ENCODE measurements at places on chromosomes 1 and 21. TPM values are rescaled to one million over a fixed set of nuclear protein-coding genes. Genes with fewer than 3 reads are reported as not detected.

GJB4 gene
- total RNA-seq: not detected

MCOLN3 gene
- total RNA-seq: 2.6 TPM

ICOSLG gene
- 1.2 TPM for total RNA-seq

MMEL1 gene
- total RNA-seq: 2.0 TPM

CRB1 gene
- 0.73 TPM for total RNA-seq

TDRD5 gene
- total RNA-seq: 0.45 TPM

CLCNKB gene
- 0.92 TPM for total RNA-seq

RAD54L gene
- 2.3 TPM for total RNA-seq

DPT gene
- total RNA-seq: 86.7 TPM

RNF223 gene
- total RNA-seq: not detected

ORC1 gene
- total RNA-seq: 14.6 TPM

PDC gene
- not detected for total RNA-seq

TSSK3 gene
- total RNA-seq: 0.92 TPM

GNAT2 gene
- total RNA-seq: not detected

RNU1-4 gene
- under 0.01 TPM for total RNA-seq

FALEC gene
- total RNA-seq: not detected

CYP4B1 gene
- total RNA-seq: 5.3 TPM

DENND2D gene
- total RNA-seq: 24.6 TPM

COL9A2 gene
- total RNA-seq: 79.0 TPM

S100A7 gene
- not detected for total RNA-seq

VWA5B1 gene
- total RNA-seq: not detected

ANKRD35 gene
- total RNA-seq: 1.7 TPM

OR6N1 gene
- not detected for total RNA-seq

PCP4 gene
- total RNA-seq: not detected

SHE gene
- total RNA-seq: 12.8 TPM

CCDC27 gene
- not detected for total RNA-seq

TRIM63 gene
- total RNA-seq: not detected

CD101 gene
- not detected for total RNA-seq

USH2A gene
- 0.37 TPM for total RNA-seq

AADACL4 gene
- total RNA-seq: not detected

UQCRHL gene
- total RNA-seq: 0.58 TPM

COL24A1 gene
- total RNA-seq: not detected

LELP1 gene
- not detected for total RNA-seq

TMIGD3 gene
- not detected for total RNA-seq

ARHGEF16 gene
- total RNA-seq: 51.0 TPM

FCN3 gene
- total RNA-seq: 2.8 TPM

PLPPR4 gene
- total RNA-seq: not detected

LCE1F gene
- total RNA-seq: not detected

RNU1-2 gene
- under 0.01 TPM for total RNA-seq

NTMT2 gene
- total RNA-seq: not detected

RXFP4 gene
- not detected for total RNA-seq

C8B gene
- not detected for total RNA-seq

AMY1B gene
- total RNA-seq: 0.45 TPM

Data from stomach (tissue), 19 donors.